Activated CD4-positive, alpha-beta memory T cell treated with anti-CD3 and anti-CD28 coated beads, Interleukin-2, amount 10 ng/mL, durations not matched to agents 7 days and 5 days (primary cell): ENCODE measurements at places on chromosomes 13 and 19. TPM values are rescaled to one million over a fixed set of nuclear protein-coding genes. Genes with fewer than 3 reads are reported as not detected.

The RNF17 gene
- not detected for total RNA-seq

GRCh38 chr13:31649766-31650165, 89.6 kb upstream of the RXFP2 start:
- no peaks in the 10 kb centered on the region for H3K27me3 ChIP-seq
- H3K4me3 ChIP-seq = no peak overlapping the region
- H3K36me3 ChIP-seq = no peaks in the 10 kb centered on the region
- DNase-seq = no peak

DNA sequence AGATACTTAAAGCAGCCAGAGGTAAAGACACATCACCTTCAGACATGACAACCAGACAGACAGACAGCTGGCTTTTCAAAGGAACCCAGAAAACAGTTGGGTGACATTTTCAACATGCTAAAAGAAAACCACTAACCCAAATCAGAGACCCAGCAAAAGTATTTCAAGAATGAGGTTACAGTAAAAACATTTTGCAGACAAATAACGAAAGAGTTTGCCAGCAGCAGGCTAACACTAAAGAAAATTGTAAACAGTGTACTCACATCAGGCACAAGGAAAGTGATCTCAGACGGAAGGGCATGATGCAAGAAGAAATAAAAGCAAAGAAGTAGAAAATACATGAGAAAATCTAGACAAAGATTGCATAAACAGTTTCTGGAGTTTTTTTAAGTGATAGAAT, 46.4 kb downstream of the AP1M1 start:
- peaks cover 17% of the 10 kb centered on the region for H3K27me3 ChIP-seq
- DNase-seq = no peak
- no peaks in the 10 kb centered on the region for H3K36me3 ChIP-seq

The ANGPTL4 gene
- total RNA-seq = 1.2 TPM

- no peaks in the 10 kb centered on the region for H3K4me1 ChIP-seq
- H3K27ac ChIP-seq = no peak overlapping the region
These were observed 14.1 kb upstream of the C19orf33 start for GRCh38 chr19:38289955-38290354.

DNA sequence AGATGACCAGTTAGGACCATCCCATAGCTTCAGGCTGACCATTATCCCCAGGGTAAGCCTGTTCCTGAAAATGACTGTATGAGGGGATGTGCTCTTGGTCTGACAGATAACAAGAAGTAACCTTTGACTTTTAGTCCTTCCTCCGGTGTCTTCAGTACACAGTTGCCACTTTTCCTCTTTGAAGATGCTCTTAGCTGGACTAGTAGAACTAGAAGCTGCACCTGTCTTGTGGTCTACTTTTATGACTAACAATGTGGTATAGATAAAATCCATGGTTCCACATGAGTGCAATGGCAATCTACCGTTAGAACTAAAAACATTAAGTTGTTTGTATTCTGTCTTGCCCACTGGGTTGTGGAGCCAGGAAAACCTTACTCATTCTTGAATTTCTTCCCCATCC, 5.9 kb upstream of the RUBCNL start:
- no peak overlapping the region for H3K4me3 ChIP-seq
- DNase-seq = no peak
- no peak overlapping the region for H3K27ac ChIP-seq
- no peaks in the 10 kb centered on the region for H3K36me3 ChIP-seq
- H3K27me3 ChIP-seq = peaks cover 3% of the 10 kb centered on the region
- H3K4me1 ChIP-seq = peaks cover 25% of the 10 kb centered on the region

DNA sequence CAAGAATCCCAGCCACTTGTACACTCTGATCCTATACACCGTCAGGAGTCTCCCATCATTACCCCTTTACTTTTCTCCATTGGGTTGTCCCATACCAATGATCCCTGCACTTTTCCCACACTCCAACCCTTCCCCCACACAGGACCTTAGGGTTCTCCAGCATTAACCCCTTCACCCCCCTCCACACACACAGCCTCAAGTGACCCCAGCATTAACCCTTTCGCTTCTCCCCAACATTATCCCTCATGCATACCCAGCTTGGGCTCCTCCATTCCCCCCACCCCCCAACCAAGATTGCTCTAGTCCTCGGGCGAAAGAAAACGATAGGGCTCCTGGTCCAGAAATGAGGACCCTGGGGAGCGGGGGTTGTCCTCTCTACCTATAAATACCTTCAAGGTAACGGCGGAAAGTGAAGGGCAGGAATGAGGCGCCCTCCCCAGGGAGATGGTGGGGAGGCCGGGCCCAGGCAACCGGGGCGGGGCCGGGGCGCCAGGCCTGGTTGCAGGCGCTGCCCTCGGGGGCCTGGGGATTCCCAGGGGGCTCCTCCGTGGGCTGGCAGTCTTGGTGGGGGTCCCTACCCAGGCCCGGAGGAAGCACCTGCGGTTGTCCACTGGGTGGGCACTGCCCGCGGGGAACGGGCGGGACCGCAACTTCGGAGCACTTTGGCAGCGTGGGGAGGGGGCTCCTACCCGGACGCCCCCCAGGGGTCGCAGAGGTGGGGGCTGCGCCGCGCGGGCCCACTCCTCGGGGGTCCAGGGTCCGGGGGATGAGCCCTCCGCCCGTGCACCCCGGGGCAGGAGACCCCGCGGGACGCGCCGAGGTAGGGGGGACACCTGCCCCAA, 757 bp downstream of the WIZ start:
- peak overlapping the region; percentile 57 for H3K27ac ChIP-seq
- no peak for DNase-seq
- peaks cover 27% of the 10 kb centered on the region for H3K4me1 ChIP-seq
- no peaks in the 10 kb centered on the region for H3K27me3 ChIP-seq
- H3K4me3 ChIP-seq = peak overlapping the region; percentile 61
- peaks cover 43% of the 10 kb centered on the region for H3K36me3 ChIP-seq

The FAM216B gene
- total RNA-seq = not detected

DNA sequence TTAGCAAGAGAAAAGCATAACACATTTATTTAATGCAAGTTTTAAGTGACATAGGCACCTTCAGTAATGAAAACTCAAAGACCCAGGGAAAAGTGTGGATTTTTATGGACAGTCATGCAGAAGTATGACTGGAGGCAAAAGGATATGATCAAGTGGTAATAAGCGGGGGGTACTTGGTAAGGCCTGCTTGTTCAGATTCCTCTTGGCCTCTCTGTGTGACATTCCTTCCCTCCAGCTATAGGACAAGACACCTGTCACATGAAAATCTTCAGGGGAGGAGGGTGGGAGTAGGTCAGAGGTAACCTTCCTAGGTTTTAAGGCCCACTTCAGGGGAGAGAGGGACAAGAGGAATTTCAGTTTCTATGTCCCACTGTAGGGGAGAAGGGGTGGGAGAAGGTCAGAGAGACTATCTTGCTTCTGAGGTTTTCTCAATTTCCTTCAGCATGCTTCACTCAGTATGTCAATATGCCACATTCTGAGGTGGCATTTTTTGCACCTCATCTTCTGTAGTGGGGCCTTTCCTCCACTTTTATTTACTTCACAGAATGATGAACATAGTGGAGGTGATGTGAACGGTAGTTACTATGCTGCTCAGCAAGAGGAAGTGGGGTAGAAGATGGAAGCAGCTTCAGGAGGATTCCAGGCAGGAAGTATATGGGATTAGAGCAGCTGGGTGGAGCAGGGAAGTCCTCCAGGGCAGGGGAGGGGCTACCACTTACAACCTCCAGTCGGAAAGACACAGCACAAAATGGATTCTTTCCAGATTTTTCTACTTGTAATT, 73.2 kb upstream of the RFC3 start:
- no peak for DNase-seq
- H3K36me3 ChIP-seq = no peaks in the 10 kb centered on the region
- H3K4me1 ChIP-seq = peaks cover 20% of the 10 kb centered on the region
- H3K27ac ChIP-seq = no peak overlapping the region
- no peaks in the 10 kb centered on the region for H3K27me3 ChIP-seq

The SIGLEC5 gene
- not detected for total RNA-seq

DNA sequence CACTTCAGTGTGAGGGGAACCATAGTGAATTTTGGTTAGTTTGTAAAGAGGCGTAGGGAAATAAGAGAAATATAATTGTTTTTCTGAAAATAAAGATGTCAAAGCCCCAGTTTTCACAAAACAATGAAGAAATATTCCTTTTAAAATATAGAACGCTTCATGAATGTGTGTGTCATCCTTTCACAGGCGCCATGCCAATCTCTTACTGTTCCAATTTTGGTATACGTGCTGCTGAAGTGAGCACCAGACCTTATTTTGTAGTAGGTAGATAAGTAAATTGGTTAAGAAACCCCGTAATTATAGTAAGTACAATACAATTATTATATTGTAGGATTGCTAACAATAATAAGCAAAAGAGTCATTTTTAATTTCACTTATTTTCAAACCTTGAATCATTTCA, 43.3 kb downstream of the NAA16 start:
- peaks cover 36% of the 10 kb centered on the region for H3K36me3 ChIP-seq
- no peaks in the 10 kb centered on the region for H3K27me3 ChIP-seq
- no peak overlapping the region for H3K4me3 ChIP-seq

GRCh38 chr13:100673713-100674571, 653 bp downstream of the TMTC4 start:
- H3K27me3 ChIP-seq = peaks cover 14% of the 10 kb centered on the region
- peak; percentile 59 for DNase-seq
- peaks cover 18% of the 10 kb centered on the region for H3K36me3 ChIP-seq
- H3K4me1 ChIP-seq = peaks cover 31% of the 10 kb centered on the region
- peak overlapping the region; percentile 89 for H3K27ac ChIP-seq

The EHD2 gene
- not detected for total RNA-seq

- no peak overlapping the region for H3K4me3 ChIP-seq
- no peak overlapping the region for H3K27ac ChIP-seq
- no peaks in the 10 kb centered on the region for H3K27me3 ChIP-seq
- DNase-seq = no peak
- no peaks in the 10 kb centered on the region for H3K4me1 ChIP-seq
These were observed 6.1 kb downstream of the CRB3 start for GRCh38 chr19:6470173-6470572.
